ENCODE measurements at places on chromosomes 12 and 14.

DNA sequence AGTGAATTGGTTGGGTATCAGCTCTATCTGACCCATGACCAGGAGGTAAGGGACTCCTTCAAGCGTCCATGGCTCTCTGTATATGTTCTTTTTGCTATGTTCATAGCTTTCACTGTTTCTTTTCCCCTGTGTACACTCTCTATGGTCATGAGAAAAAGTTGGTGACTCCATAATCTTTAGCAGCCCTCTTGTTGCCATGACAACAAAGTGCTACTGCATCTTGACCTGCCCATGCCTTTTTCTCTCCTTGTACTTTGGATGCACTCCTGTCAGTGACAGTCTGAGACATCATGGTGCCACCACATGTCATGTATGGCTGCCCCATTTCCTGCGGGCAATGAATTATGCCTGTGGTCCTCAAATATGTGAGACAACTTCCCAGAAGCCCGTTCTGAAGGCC is 280.2 kb downstream of the TMEM121 start:
- no peak for DNase-seq

DNA sequence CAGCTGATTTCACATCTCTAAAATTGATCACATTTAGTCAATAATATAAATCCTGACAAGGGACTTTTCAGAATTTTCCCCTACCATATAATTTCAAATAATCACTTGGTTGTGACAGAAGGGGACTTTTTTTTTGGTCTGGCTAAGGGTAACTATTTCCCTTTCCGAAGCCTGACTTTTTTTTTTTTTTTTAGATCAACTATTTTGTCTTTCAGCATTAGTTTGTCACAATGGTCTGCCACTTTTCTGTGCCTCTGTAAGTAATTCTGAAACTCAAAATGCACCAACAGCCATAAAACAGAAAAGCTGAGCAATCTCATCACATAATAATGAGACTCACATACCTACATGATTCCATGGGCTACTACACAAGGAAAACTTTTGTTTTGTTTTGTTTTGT is 266.4 kb downstream of the SSPN start:
- no peak for DNase-seq

GRCh38 chr12:81974762-81975161 is 215.6 kb upstream of the PPFIA2 start:
- no peak for DNase-seq

DNA sequence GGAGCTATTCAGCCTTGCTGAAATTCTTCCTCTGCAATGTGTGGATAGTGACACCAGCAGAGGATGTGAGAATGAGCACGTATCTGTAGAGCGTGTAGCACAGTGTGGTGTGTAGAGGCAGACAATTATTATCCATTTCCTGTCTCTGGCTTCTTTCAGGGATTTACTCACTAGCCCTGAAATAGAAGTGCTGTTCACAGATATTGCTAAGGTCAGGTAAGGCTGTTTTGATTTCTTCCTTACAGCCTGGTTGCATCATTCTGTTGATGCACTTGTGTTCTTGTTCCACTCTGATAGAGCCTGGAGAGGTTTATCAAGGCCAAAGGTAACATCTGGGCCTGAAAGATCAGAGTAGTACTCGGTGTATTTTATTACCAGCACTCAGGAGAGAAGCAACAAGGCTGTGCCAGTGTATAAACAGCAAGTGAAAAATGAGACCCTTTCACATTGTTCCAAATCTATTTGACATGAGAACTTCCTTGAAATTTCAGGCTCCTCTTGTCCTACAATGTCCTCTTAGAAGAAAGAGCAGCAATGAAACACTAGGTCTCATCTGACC is 16.7 kb downstream of the ARG2 start:
- DNase-seq: no peak

GRCh38 chr12:50933459-50934124 is 18.8 kb upstream of the HIGD1C start:
- no peak for DNase-seq

Data from tongue (tissue), 3 donors.